ENCODE measurements at places on chromosomes 12 and 14. TPM values are rescaled to one million over a fixed set of nuclear protein-coding genes. Genes with fewer than 3 reads are reported as not detected.

The TMEM119 gene
- 42.0 TPM for total RNA-seq

DNA sequence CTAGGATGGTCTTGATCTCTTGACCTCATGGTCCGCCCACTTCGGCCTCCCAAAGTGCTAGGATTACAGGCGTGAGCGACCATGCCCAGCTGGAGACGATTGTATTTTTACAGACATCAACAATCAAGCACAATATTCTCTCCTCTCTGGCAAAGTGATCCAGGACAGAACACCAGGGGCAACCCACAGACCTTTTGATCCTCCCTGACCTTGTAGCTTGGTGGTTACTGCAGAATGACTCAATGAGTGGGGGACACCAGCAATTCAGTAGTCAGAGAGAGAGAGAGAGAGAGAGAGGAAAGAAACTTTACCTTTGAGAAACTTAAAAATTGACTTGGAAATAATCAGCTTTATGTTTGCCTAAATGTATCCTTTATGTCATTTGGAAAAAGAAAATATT, 51.2 kb downstream of the DRAM1 start:
- no peak for DNase-seq

The NCOR2 gene
- total RNA-seq: 147 TPM

DNA sequence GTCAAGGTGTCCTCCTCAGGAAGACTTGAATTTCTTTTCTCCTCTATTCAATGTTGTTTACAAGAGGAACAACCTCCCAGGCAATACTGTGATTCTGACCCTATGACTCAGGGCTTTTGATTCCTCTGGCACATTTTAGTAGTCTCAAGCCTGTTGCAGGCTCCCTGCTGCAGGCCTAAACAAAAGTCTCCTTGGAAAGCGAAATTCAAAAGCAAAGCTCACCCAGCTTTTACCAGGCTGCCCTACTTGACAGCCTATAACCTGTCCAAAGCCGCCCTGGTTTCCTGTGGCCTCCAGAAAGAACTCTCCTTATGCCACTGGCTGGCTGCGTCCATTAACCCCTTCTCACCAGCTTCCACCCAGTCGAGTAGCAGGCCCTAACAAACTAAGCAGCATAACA, 11.6 kb downstream of the FGD6 start:
- no peak for DNase-seq

DNA sequence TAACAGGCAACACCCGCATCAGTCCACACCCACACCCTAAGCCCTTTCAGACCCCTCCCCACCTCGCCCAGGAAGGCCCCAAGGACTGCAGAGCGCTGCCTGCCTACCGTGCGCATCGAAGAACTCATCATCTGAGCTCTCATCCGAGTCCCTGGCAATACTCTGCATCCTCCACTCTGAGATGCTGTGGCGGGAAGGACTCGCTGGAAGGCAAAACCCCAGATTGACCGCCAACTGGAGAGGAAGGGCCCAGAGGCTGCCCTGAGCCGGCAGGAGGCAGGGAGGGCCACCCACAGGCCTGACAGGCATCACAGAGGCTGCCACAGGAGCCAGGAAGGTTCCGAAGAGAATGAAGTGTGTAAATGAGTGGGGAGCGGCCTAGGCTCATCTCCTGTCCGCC, 23.8 kb downstream of the ARL6IP4 start:
- DNase-seq: no peak

DNA sequence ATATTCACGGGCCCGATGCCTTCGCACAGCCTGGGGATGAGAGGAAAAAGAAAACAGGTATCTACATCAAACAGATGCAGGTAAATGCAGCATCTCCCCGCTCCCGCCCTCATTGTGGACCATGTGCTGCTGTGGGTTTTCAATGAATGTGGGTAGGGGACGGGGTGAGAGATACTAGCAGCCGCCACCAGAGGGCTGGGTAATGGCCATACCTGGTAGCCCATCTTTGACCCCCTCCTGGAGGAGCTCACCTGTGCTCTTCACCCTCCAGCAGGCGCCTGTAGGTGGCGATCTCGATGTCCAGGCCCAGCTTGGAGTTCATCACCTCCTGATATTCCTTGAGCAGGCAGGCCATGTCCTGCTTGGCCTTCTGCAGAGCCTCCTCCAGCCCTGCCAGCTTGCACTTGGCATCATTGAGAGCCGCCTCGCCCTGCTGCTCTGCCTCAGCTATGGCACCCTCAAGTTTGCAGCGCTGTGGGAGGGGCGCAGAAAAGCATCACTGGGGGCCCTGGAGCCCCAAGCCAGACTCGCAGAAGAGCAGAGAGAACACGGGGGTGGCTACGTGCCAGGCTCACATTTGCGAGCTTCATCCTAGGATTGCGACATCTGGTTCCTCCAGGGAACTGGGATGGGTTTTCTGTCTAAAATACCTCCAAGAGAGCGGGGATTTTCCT, 10.2 kb downstream of the KRT82 start:
- DNase-seq: no peak

The MARK3 gene
- total RNA-seq: 77.9 TPM

DNA sequence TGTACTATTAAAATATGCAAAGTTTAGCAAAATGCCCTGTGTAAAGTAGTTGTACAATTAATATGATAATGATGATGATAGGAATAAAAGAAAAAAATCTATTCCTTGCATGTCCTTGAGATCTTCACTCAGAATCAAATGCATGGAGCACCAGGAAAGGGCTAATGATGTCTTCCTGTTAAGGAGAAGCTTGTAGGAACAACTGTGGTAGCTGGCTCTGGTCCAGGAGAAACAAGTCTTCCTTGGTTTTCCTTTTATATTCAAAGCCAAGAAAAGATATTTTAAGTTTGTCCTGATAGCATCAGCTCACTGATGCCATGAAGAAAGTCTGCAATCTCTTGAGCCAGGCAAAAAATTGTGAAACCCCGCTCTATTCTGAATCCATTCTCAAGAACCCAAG, 138.9 kb downstream of the PIK3C2G start:
- no peak for DNase-seq

DNA sequence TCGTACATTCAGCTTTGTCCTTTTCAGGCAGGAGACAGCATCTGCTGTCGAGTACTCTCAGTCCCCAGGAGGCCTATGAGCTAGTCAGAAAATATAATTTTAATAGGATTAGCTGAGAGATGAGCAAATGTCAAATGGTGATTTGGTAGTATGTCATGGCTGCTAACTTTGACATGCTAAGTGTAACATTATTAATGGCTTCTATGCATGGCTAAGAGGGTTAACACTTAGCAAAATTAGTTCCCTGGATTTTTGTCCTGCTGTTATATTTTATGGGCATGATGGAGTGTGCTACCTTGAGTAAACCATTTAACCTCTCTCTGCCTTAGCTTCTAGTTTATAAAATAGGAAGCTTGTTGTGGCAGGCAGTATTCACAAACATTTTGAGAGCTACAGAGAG, 2.9 kb upstream of the PCNX1 start:
- DNase-seq: no peak

The CRIP1 gene
- 49.3 TPM for total RNA-seq

The FGF6 gene
- total RNA-seq: 50.7 TPM

DNA sequence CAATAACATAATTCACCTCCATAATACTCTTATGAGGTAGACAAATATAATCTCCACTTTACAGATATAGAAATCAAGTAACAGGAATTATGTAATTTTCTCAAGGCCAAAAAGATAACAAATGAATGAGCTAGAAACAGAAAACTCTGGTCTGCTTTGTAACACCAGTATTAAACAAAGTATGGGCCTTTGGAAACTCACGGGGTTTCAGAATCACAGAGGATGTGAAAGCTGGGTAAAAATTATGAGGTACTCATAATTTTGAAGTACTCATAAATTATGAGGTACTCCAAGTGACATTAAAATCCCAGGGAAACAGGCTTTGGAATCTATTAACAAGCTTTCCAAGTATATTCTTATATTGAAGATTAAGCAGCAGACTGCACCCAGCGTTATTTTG, 140.2 kb downstream of the MED13L start:
- DNase-seq: no peak

The SMCO2 gene
- total RNA-seq: not detected

- no peak for DNase-seq
Measured at GRCh38 chr14:98931911-98932310, 340.1 kb downstream of the BCL11B start.

DNA sequence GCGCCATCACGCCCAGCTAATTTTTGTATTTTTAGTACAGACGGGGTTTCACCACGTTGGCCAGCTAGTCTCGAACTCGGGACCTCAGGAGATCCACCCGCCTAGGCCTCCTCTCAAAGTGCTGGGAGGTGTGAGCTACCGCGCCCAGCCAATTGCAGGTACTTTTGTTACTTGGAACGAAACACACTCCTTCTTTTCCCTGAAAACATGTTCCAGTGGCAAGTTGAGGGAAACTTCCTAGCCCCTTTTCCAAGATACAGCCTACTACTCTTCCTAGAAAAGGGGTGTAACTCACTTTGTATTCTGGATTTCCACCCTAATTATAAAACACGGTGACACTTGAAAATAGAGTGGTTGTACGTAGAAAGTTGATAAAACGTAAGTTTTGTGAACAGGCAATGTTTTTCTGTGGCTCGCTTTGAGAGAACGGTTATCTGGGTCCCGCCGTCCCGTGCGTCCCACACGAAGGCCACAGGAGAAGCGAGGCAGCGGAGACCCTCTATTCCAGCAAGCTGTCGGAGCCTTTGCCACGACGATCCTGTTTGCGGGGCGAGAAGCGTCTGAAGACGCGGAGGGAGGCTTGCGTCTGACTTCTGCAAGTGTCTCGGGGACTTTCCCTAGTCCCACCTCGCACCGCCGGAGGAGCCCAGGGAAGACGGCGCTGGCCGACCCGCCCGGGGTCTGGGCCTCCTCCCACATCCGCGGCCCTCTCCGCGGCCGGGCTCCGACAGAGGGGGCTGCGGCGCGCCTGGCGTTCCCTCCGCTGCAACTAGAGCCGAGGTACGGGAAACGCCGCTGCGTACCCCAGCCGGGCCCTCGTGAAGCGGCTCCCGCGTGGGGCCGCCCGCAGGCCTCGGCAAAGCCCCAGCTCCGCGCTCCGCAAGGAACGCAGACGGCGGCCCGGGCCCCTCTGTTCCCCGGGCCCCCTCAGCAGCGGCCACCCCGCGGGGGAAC, 745 bp downstream of the CDCA4 start:
- peak; percentile 54 for DNase-seq

DNA sequence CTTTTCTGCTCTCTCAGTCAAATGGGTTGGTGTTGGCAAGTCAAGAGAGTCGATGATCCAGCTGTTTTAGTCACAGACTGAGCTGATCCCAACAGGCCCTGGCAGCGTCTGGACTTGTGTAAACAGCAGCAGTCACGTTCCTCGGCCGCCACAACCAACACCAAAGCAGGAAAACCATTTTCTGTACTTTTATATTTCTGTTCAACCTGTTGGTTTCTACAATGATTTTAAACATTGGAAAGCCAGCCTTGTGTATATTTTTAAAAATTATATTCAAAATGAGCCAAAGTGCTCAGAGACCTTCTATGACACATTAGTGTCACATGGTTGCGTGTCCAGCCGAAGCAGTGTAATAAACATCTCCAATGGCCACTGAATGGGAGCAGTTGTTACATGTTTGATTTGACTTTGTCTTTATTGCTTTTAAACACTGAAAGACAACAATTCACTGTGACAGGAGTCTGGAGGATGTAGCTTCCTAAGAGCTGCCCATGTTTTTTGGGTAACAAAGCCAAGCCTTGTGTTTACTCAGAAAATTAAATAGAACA, 5.9 kb upstream of the SIVA1 start:
- peak; percentile 79 for DNase-seq

The C12orf42 gene
- 0.72 TPM for total RNA-seq

GRCh38 chr12:101055940-101056339, 154.1 kb downstream of the SLC5A8 start:
- no peak for DNase-seq

The STX2 gene
- 19.7 TPM for total RNA-seq

GRCh38 chr14:74394549-74394948, 31.5 kb downstream of the SYNDIG1L start:
- no peak for DNase-seq

The A2M gene
- total RNA-seq: 296 TPM

- DNase-seq: no peak
Measured at GRCh38 chr14:65476273-65476941, 63.9 kb downstream of the FUT8 start.

DNA sequence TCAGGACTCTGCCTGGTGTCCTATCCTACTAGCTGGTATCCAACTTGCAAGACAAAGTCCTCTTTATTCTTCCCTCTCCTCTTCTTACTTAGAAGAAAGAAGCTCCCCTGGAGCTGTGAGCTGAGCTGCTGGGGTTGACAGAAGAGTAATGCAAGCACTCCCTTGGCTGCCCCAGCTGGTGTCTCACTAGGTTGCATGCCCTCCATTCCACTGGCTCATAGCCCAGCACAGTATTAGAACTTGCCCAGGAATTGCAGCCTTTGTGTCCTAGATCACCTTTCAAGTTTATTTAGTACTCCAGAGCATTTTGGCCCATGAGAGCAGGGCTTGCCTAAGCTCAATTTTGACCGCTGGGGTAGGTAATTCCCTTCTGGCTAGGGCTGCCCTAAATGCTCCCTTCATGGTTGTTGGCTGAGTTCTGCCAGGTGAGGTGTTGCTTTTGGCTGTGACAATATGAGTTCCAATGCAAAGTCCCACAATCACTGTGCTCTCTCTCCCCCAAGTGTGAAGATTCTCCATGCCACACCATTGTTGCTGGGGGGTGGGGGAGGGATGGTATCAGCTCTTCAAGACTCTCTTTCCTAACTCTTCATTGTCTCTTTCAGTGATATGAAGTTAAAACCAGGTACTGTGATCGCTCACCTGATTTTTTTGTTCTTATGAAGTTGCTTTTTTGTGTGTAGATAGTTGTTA, 317.4 kb upstream of the DDHD1 start:
- DNase-seq: peak; percentile 59

GRCh38 chr14:38255408-38255672, 553 bp downstream of the CLEC14A start:
- DNase-seq: no peak

GRCh38 chr12:132433641-132434395, 56.1 kb upstream of the FBRSL1 start:
- DNase-seq: peak; percentile 49

GRCh38 chr14:97217111-97217885, 420.1 kb downstream of the VRK1 start:
- no peak for DNase-seq

DNA sequence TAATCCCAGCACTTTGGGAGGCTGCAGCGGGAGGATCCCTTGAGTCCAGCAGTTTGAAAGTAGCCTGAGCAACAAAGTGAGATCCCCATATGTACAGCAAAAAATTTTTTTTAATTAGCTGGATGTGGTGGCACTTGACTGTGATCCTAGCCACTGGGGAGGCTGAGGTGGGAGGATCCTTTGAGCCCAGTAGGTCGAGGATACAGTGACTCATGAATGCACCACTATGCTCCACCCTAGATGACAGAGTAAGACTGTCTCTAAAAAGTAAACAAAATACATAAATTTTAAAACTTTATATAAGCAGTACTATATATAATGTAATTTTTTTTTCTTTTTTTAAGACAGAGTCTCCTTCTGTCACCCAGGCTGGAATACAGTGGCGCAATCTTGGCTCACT, 115.4 kb downstream of the ESR2 start:
- DNase-seq: no peak

The ESRRB gene
- total RNA-seq: 8.0 TPM

GRCh38 chr12:27342536-27342935, 9.9 kb downstream of the BMAL2 start:
- no peak for DNase-seq

The CLEC2B gene
- total RNA-seq: 25.2 TPM

- DNase-seq: no peak
Measured at GRCh38 chr12:104729610-104730446, 228.3 kb downstream of the SLC41A2 start.

Measured in tongue (tissue), 3 donors.